Activated T-cell treated with anti-CD3 and anti-CD28 coated beads for 1 hour (primary cell): ENCODE measurements at places on chromosomes 3 and 15.

DNA sequence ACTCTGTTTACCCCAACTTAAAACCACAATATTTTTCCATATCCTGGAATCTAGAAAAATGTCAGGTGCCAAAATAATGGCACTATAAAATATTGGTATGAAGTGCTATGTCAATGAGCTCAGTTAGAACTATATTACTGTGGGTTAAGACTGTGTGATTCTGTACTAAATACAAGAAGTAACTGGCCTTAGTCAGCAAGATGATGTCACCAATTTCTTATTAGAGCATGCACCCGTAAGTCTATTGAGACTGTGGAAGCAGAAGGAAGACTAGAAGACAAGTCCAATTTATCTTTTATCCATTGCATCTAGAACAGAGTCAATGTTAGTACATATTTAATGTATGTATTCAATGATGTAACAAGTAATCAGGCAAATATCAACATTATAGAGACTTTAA lies 25.0 kb downstream of the LRRC58 start:
- DNase-seq, result no peak

DNA sequence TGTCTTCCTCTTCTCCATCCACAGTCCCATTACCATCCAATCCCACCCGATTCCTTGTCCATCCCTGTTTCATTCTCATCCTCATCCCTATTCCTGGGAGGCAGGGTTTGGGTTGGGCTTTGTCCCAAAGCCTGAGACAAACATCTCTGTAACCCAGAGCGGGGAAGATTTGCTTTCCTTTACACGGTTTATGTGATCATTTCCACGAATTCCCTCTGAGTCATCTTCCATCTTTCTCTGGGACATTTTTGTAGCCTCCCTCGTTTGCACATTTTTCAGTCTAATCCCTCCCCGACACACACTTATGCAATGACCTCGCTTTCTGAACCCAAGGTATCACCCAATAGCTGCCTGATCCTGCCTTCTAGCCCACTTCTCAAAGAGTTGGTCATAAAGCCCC lies 22.8 kb downstream of the DUOX2 start:
- no peak for DNase-seq

GRCh38 chr3:10428406-10429091 lies 76.8 kb downstream of the ATP2B2 start:
- DNase-seq, result no peak

- no peak for DNase-seq
These were observed 139.0 kb downstream of the P3H2 start for GRCh38 chr3:189981668-189982067.
